Sciatic nerve (tissue), 2 donors: ENCODE measurements at places on chromosomes 1 and 21.

- DNase-seq: no peak
Measured at GRCh38 chr1:198024782-198025181, 107.6 kb downstream of the LHX9 start.

- DNase-seq: no peak
Measured at GRCh38 chr1:89356658-89357400, 7.0 kb upstream of the GBP6 start.

DNA sequence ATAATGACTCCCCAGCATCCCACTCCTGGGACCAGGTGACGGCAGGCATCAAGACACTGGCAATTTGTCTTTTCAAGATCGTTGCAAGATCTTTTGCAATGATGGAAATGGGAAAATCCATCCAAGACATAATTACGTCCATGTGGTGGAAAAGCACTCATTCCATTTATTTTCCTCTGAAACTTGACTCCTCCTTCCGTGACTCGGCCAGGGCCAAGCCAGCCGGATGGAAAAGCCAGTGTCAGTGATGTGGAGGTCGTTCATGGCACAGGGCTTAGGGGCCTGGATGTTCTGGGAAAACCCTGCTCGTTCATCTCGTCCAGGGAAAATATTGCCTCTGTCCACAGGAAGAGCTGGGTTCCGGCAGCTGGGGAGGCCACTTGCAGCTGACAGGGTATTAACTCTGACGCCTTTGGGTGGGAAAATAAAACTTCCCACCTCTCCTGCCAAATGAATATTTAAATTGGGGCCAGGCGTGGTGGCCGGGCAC is 46.2 kb downstream of the C1orf198 start:
- DNase-seq: peak; percentile 85

- DNase-seq: no peak
Measured at GRCh38 chr1:216847397-216848036, 124.3 kb upstream of the ESRRG start.

GRCh38 chr1:210942513-210942912 is 191.4 kb downstream of the KCNH1 start:
- DNase-seq: no peak

- DNase-seq: peak; percentile 78
Measured at GRCh38 chr1:27872059-27872801, at the start of gene THEMIS2. THEMIS2 (plus strand) TSS chr1:27872544; CDS start chr1:27872572, 28 bp downstream.

GRCh38 chr1:27015260-27015659 is 2.6 kb upstream of the TENT5B start:
- no peak for DNase-seq

DNA sequence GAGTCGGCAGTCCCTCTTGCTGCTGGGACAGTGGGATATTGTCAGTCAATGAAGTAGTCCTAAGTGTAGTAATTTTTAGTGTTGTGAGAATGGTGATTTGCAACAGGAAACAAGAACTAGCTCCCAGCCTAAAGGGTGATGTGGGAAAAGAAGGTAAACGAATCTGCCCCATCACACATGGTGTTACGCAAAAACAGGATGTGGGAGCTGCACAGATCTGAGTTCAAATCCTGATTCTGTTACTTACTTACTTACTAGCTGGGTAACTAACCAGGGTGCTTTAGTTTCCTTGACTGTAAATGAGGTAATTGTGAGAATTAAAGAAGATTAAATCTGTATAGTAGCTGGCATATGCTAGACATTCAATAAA is 22.3 kb downstream of the NAV1 start:
- DNase-seq: no peak

DNA sequence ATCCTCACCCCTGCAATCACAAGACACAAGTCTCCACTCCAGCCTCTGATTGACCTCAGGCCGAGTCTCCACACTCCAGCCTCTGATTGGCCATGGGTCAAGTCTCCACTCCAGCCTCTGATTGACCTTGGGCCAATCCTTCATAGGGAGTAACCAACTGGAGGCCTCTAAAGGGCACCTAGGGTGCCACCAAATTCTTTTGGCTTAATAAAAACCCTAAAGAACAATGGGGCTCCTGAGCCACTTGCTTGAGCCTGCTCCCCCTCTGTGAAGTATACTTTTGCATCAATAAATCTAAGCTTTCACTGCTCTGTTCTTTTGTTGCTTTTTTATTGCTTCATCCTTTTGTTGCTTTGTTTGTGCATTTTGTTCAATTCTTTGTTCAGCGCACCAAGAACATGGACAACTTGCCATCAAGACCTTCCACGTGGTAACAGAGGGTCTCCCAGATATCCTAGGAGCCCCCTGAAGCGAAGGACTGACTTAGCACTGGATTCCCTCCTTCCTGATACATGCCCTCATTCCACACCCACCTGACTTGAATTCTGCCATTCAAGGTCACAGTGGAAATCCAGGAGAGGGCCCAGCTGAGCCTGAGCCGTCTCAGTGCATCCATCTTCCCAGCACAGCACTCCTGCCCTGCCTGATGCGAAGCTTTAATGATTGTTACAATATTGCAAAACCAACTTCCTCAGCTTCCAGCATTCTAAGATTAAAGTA is 152.9 kb downstream of the NPHP4 start:
- DNase-seq: no peak

DNA sequence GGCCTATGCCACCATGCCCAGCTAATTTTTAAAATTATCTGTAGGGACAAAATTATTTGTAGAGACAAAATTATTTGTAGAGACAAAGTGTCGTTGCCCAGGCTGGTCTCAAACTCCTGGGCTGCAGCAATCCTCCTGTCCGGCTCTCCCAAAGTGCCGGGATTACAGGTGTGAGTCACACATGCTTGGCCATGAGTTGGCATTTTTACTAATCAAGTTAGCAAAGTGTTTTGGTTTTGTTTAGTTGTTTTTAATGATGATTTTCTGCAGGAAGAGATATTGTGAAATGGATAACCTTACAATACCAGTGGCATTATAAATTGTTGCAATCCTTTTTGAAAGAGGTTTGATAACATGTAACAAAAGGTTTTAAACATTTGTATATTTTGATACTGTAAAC is 65.3 kb upstream of the MAGI3 start:
- no peak for DNase-seq

DNA sequence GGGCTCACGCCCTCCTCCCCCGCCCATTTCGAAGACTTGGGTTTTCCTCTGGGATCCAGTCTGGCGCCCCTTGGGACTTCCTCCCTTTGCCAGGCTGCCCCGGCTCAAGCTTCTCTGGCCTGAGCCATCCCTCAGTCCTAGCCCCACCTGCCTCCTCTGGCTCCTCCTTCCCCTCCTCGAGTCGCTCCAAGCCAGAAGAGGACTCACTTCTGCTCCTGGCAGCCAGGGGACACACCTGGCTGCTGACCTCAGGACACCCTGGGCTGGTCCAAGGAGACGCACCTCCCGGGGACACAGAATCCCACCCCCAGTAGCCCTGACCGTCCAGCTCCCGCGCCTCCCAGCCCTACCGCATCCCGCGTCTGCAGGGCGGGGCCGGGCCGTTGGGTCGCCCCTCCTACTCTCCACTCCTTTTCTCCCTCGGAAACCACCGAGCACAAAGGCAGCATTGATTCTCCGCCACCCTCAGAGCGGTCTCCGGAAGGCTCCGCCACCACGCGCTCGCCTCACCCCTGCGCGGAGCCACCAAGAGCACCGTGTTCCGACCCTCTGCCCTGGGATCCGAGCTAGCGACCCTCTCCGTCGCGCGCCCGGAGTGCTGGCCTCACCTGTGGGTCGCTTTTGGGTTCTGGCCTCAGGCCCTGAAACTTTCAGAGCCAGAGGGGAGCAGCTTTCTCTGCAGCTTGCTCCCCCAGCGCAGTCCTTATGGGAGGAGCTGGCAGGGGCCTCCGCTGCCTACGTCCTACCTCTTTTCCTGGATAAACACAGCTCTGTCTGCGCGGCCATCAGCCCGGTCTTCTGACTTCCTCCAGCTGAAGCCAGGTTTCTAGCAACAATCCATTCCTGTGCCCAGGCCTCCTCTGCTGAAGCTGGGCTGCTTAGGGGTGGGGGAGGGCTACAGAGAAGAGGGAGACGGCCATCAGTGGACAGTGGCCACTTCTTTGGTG is at the start of gene C2CD4D:
TSS of gene C2CD4D (minus strand) at position 364 of the 947 bp plus-strand sequence. CDS start 831 bp downstream, outside the sequence.
- DNase-seq: peak; percentile 77

DNA sequence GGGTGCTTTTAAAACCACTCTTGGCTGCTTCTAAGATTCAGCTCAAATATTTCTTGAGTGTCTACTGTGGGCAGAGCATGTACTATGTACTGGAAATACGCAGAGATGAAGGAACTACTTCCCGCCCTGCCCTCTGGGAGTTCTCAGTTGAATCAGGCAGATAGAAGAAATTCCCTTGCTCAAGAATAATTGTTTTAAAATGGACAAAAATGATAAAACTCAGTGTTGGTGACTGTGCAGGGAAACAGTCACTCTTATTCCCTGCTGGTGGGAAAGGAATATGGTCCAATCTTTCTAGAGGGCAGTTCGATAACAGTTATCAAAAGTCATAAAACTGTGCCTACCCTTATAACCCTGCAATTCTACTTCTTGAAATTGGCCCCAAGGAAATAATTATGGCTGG is 16.9 kb upstream of the GRHL3 start:
- no peak for DNase-seq

- no peak for DNase-seq
Measured at GRCh38 chr1:59452026-59452425, 155.1 kb downstream of the FGGY start.

GRCh38 chr1:115351143-115351542 is 13.1 kb upstream of the NGF start:
- DNase-seq: no peak

DNA sequence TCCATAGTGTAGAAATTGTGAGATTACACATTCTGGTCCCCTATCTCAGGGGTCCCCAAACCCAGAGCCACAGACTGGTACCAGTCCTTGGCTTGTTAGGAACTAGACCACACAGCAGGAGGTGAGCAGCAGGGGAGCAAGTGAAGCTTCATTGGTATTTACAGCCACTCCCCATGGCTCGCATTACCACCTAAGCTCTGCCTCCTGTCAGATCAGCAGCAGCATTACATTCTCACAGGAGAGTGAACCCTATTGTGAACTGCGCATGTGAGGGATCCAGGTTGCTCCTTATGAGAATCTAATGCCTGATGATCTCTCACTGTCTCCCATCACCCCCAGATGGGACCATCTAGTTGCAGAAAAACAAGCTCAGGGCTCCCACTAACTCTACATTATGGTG is 229.7 kb upstream of the IRF2BP2 start:
- no peak for DNase-seq

DNA sequence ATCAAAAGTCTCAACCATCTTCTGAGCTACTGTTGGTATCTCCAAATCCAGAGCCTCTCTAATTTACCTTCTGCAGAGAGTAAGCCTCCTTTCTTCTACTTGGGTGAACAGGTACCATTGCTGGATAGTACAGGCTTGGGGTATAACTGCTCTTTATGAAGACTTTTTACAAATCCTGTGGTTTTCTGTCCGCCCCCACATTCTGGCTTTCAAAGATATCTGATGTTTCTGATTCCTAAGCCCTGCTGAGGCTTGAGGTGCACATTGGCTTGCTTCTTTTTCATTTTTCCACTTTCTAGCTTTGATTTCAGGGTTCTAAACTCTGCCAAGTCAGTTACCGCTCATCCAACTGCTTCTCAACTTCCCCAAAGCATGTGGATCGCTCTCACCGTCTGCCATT is 37.1 kb downstream of the TENT5C start:
- DNase-seq: no peak

- DNase-seq: no peak
Measured at GRCh38 chr1:7052701-7053100, 267.4 kb downstream of the CAMTA1 start.

DNA sequence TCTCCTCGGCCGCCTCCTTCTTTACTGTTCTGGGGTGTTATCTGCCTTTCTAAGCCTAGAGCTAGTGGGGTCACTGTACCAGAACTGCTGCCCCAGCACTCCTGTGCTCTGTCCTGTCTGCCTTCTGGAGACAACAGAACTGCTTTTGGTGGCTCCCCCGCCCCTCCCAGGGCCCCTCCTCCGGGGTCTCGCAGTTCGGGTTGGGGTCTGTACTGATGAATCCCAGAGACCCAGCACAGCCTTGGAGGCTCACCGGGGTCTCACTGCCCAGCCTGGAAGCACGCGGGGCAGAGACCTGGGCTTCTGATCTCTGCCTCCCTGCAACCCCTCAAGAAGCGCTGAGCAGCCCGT is 3.2 kb upstream of the PLEKHA6 start:
- no peak for DNase-seq

- no peak for DNase-seq
Measured at GRCh38 chr21:26116456-26117011, 54.0 kb downstream of the APP start.

GRCh38 chr1:168960595-168960994 is 145.9 kb upstream of the ATP1B1 start:
- no peak for DNase-seq

GRCh38 chr21:44407493-44407892 is 47.8 kb upstream of the LRRC3 start:
- DNase-seq: no peak

- DNase-seq: no peak
Measured at GRCh38 chr1:114258074-114258473, 104.4 kb upstream of the SYT6 start.

- DNase-seq: no peak
Measured at GRCh38 chr1:87673748-87674147, 345.1 kb downstream of the LMO4 start.

DNA sequence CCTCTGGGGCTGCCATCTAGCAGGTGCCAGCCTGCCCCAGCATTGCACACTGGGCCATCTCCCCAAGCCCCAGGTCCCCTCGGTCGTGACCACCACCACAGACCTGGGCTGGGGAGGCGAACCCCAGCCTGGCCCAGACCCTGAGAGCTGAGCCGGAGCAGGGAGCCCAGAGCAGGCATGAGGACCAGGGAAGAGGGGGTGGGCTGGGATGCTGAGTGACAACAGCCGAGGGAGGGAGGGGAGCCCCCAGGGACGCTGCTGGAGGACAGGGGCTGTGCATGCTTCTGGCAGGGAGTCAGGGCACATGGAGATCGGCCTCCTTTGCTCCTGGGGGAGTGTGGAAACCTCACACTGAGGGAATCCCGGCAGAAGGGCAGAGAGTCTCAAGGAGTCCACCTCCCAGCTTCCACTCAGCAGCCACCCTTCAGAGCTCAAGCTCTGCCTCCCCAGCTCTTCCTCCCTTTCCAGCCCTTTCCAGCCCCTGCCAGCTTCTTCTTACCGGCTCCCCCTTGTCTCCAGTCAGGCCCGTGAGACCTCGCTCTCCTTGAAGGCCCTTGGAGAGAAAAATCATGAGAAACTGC is 23.7 kb upstream of the PEF1 start:
- no peak for DNase-seq

- no peak for DNase-seq
Measured at GRCh38 chr1:193192586-193192985, 6.2 kb upstream of the B3GALT2 start.

DNA sequence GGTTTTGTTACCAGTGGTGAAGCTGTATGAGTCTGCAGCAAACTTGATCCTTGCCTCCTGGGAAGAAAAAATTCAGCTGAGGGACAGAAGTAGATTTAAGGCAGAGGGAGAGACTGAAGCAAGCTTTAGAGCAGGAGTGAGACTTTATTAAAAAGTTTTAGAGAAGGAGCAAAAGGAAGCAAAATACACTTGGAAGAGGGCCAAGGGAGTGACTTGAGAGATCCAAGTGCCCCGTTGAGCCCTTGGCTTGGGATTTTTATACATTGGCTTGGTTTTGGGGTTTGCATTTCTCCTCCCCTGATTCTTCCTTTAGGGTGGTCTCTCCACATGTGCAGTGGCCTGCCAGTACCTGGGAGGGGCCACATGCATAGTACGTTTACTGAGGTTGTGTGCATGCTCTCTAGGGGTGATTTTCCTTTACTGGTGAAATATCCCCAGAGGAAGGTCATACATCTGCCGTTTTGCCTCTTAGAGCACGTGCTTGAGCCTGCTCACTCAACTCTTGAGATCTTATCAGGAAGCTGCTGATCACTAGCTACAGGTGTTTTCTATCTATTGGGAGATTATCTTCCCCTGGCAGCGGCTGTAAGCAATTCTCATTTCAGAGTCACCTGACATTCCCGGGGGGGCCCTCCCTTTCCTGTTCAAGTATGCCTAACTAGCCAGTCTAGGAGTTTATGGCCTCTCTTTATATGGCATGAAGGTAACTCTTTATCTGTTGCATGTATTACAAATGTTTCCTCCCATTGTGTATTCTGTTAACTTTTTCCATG is 20.3 kb downstream of the FASLG start:
- no peak for DNase-seq
